ENCODE measurements at places on chromosomes 6 and 20.
A peak's percentile ranks its signal among the peaks of the same experiment; 100 is the strongest.

DNA sequence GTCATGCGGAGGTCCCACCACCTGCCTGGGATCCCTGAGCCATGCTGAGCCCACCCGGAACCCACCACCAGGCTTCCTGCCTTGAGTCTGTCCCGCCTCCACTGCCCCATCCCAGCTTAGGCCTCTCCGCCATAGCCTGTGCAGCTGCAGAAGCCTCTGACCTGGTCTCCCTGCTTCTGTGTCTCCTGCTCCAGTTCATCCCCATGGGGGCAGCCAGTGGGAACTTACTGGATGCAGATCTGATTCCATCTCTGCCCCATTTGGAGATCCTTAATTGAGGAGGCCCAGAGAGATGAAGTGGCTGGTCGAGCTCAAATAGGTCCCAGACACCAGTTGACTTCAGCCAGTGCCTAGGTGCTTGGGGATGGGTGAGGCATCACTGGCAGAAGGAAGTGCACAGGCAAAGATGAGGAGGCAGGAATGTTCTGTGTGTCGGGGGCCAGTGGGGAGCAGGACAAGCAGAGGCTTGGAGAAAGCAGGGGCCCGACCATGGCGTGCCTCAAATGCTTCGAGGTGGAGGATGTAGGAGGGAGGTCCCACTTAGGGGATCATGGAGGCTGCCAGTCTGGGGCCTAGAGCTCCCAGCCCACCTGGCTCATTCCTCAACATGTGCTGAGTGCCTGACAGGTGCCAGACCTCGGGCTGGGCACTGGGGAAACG is 112.8 kb downstream of the TOX2 start:
- DNase-seq: no peak

- no peak for DNase-seq
Measured at GRCh38 chr6:5341845-5342244, 80.5 kb downstream of the FARS2 start.

DNA sequence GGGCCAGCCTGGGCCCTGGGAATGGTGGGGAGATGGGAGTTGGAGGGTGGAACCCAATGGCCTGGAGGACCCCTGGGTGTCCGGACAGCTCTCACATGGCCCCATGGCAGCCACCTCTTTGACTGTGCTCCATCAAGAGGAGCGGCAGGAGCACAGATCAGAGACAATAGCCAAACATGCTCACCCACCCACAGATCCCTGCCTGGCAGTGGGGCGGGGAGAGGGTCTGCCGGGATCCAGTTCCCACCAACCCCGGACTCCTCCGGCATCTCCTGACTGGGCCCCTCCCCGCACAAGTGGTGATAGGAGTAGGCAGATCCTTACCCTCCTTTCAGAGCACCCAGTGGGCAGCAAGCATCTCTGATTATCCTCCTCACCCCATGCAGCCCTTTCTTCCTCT is 31.9 kb upstream of the MRPS18A start:
- DNase-seq: no peak

DNA sequence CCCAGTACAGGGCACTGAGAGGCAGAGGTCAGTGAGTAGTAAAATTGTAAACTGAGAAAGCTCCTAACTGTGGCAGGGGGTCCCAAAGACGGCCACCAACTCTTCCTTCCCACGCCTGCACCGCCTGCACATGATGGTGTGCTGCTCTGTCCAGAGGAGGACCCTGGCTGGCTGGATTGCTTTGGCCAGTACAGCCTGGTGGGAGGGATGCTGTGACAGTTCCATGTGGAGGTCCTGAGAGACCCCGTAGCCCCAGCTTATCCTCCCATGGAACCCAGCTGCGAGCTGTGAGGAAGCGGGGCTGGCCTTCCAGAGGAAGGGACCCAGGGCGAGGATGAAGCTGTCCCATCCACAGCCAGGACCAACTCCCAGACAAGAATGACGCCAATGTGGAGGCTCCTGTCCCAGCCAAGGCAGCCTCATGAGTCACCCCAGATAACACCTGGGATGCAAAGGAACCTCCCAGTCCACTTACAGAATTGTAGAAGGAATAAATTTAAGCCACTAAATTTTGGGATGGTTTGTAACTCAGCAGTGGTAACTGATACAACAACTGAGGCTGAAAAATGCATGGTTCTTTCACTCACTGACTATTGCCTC is 2.0 kb upstream of the ACSS1 start:
- DNase-seq: peak; percentile 15

GRCh38 chr20:57465943-57466342 is 59.0 kb downstream of the CTCFL start:
- no peak for DNase-seq

GRCh38 chr6:105884426-105884825 is 201.7 kb upstream of the PRDM1 start:
- no peak for DNase-seq

DNA sequence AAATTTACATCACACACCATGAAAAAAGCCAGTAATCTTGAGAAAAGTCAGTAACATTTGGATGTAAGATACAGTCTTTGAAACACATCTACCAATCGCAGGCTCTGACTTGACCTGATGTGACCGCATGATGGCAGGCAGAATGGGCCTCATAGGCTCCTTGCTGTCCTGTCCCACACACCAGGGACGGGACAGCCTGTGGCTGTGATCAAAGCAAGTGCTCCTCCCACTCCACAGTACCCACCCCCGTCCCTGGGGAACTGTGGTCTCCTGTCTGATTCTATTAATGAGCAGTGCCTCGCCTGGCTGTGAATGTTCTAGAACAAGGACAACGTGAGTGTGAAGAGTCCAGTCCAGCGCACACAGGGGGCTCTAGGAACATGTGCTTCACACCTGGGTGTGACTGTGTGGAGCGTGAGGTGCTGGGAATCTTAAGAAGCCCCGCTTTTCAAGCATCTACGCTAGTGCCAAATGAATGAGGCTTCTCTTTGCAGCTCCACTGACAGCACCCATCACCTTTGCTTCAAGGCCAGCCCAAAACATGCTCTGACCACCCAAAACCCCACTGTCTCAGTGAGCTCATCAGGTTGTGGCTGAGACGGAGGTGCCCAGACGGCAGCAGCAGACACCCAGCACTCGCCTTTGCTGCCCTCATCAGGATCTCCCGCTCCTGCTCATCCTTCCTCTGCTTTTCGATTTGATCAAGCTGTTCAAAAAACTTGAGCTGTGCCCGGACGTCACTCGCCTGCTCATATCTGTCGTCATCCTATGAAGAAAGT is 67.1 kb downstream of the TAF4 start:
- no peak for DNase-seq

- no peak for DNase-seq
Measured at GRCh38 chr20:6466075-6466810, 301.2 kb upstream of the BMP2 start.

GRCh38 chr6:129759796-129760605 is 50.0 kb upstream of the ARHGAP18 start:
- no peak for DNase-seq

- no peak for DNase-seq
Measured at GRCh38 chr20:19952392-19952791, 64.8 kb upstream of the NAA20 start.

DNA sequence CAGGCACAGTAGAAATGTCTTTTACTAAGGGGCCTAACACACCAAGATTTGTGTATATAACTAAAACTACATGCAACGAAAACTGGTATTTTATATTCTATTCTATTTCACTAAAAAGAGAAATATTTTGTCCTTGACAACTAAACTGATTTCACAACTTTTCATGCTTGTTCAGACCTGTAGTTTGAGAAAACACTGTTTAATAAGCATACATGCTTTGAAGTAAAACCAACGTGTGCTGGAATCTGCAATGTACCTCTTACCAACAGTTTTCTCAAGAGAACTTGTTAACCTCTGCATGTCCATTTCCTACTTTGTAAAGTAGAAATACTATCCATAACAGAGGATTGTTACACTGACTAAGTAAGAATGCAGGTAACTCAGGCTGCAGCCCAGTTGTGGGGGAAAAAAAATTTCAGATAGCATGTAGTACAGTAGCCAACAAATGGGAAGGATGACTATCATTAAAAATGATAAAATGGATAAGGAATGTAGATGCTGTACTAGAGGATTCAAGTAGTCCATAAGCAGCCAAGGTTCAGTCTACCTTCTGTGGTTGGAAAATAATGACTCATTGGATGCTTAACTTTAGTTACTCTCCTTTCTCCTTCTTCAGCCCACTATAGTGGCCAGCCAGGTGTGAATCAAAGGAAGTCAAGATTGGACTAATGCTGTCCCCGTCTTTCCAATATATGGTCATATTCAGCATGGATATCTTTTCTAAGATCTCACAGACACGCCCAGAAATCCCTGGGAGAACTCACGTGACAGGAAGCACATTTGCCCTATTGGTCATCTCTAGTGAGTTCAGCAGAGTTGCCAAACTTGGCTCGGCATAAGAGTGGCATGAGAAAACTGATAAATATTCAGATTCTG is 65.2 kb downstream of the HFE start:
- no peak for DNase-seq

DNA sequence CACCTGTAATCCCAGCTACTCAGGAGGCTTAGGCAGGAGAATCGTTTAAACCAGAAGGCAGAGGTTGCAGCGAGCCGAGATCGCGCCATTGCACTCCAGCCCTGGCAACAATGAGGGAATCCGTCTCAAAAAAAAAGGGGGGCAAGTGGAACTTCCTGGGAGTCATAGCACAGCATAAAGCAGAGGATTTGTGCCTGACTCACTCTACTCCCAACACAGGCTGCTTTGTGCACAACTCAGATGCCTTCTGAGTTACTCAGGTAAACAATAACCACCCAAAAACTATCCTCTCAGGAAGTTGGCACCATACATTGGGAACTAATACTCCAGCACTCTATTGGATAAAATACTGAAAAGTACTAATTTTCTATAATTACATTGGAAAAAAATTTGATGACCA is 2.5 kb upstream of the TMEM244 start:
- DNase-seq: no peak

DNA sequence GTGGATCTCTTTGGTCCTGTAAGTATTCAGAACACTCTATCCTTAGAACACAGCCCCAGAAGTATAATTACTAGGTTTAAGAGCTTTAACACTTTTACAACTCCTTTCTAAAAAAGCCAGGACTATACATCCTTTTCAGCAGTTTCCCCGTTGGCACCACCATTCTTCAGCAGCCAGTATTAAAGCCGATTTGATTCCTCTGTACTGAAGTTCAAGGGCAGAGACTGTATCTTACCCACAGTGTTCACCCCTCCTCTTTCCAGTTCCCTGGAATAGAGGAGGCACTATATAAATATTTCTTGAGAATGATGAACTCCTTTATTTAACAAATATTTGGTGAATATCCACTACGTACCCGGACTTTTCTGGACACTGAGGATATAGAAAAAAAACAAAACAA is 15.9 kb downstream of the SEC63 start:
- no peak for DNase-seq

DNA sequence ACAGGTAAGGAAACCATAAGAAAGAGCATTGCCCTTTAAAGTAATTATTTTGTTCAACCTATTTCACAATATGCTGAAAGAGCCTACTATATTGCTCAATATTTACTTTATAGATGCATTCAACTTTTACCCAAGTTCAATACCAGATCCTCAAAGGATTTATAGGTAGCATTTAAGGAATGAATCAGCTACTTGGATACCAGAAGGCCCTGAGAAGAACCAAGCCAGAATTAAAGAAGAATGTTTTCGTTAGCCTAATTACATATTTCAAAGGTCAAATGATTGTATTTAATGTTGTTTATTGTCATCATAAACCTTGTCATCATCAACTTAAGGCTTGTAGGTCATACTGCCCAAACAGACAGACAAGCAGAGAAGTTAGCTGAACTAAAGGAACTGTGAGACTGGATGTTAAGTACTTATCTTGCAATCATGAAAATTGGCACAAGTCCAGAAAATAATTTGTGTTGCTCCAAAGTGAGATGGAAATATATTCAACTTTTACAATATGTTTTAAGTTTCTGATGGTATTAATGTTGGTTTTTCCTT is 636.7 kb downstream of the RFPL4B start:
- DNase-seq: no peak

GRCh38 chr6:52310932-52311331 is 26.4 kb upstream of the MCM3 start:
- peak; percentile 38 for DNase-seq

- no peak for DNase-seq
Measured at GRCh38 chr20:22560817-22561216, 23.6 kb downstream of the FOXA2 start.

GRCh38 chr6:13437218-13437996 is 50.0 kb downstream of the GFOD1 start:
- no peak for DNase-seq

DNA sequence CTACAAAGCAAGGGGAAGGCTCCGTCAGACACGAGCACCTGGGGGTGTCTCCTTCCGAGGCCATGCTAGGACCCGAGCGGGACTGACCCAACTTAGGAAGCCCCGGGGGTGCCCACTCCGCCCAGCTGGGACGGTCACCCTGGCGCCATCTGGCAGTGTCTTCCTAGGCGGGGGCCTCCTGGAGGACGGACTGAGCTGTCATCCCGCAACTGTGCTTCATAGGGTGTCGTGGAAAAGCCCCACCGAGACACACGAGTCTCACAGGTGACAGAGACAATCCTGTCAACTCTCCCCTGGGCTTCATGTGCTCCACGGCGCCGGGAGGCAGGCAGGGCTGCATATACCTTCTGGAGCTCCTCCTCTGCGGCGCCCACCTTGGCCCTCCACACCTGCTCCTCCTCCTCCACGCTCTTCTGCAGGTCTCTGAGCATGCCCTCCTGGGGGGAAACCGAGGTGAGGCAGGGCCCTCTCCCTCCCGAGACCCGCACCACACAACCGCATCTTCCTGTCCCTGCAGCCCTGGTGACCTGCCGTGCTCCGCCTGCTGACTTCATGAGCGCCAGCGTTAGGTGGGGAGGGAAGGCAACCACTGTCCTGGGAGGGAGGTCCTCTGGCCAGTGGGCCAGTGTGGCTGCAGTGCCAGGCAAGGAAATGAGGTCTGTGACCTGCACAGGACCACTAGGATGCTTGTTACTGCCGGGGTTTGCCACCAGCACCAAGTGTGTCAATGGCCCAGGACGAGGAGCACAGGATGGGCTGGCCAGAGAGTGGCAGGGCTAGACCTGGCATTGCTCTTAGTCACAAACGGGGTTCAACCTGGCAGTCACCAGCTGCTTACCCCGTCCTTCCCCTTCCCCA is 50.7 kb downstream of the DSTN start:
- DNase-seq: peak; percentile 22

GRCh38 chr20:44400970-44401769 is 45.7 kb downstream of the HNF4A start:
- DNase-seq: no peak

- DNase-seq: no peak
Measured at GRCh38 chr6:34350137-34350933, 42.1 kb downstream of the NUDT3 start.

DNA sequence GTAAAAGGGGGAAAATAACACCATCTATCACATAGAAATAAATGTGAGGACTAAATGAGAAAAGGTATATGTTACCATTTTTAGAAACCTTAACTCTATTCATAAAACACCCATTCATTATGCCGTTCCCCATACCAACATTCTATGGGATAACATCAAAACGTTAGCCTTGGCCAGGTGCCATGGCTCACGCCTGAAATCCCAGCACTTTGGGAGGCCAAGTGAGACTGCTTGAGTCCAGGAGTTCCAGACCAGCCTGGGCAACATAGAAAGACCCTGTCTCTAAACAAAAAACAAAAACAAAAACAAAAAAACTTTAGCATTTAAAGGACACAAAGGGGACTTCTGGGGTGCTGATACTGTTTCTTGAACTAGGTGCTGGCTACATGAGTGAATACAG is 1.3 kb downstream of the PIGU start:
- DNase-seq: no peak

- peak; percentile 56 for DNase-seq
Measured at GRCh38 chr6:13445005-13445743, 42.2 kb downstream of the GFOD1 start.
